Mammary epithelial cell (primary cell): ENCODE measurements at places on chromosomes 4 and X. TPM values are rescaled to one million over a fixed set of nuclear protein-coding genes. Genes with fewer than 3 reads are reported as not detected.
A peak's percentile ranks its signal among the peaks of the same experiment; 100 is the strongest.

DNA sequence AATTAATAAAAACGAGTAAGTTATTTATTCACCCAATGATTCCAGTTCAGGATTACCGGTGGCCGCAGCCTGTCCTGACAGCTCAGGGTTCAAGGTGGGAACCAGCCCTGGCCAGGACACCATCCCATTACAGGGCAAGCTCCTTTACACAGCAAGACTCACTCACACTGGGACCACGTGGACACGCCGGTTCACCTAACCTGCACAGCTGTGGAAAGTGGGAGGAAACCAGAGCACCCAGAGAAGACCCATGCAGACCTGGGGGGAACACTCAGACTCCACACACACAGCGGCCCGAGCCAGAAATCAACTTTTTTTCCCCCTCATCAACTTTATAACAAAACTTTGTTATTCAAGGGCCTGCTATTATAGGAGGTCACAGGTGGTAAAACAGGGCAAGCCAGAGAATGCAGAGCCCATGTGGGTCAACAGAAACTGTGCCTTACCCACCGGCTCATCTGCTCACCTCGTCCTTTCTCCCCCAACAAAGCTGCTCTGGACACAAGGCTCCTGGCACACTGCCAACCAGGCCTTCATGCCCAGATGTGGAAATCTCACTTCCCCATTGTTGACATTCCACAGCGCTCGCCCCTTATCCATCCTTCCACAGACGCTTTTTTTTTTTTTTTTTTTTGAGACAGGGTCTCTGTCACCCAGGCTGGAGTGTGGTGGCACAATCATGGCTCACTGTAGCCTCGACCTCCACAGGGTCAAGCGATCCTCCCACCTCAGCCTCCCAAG lies 8.0 kb upstream of the ODAPH start:
- no peak for DNase-seq

DNA sequence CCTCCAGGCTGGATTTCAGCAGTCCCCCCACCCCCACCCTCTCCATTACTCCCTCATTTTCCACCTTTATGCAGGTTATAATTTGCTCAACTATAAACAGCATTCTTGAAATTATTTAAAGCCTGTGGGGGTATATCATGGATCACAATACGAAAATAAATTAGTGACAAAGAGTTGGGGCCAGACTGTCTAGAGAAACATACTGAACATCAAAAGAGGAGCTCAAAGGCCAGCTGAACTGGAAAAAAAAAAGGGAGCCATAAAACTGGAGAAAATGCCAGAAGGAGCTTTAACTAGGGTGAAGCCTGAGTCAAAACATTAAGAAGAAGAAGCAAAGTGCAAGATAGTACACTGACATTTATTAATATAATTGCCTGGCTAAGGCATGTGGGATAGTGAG lies 137.8 kb downstream of the ANTXR2 start:
- DNase-seq, result no peak

DNA sequence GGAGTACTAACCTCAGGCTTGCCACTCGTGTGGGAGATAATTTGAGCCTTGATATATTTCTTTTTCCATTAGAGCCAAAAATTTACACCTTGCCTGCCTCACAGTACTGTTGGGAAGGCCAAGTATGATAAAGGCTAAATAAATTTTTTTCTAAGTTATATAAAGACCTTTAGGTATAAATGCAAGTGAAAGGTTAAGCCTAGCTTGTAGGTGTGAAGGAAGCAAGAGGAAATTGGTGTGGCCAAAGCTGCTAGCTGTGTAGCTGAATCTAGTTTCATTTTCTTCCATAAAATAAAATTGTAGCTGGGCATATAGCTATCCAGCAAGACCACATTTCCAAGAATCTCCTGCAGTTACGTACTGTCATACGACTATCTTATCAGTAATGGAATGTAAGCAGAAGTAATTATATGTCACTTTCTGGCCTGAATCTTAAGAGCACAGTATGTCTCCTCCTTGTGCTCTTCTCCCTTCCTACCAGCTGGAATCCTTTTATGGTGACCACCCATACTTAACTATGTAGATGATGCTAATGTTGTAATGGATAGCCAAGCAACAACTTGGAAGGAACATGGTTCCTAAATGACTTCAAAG lies 14.3 kb upstream of the GABRE start:
- DNase-seq, result no peak

DNA sequence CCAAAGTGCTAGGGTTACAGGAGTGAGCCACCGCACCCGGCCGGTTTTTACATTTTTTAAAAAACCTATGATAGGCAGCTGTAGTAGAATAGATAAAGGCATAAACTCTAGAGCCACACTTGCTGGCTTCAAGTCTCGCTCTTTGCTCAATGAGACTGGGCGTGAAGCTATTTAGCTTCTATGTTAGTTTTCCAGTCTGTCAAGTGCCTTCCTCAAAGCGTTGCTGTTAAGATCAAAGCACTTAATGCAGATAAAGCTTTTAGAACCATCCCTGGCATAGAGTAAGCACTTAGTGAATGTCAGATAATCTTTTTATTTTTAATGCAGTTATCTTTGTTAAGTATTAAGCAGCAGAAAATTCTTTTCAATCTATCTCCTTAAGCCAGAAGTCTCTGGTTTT lies 42.0 kb upstream of the BMPR1B start:
- DNase-seq, result no peak

DNA sequence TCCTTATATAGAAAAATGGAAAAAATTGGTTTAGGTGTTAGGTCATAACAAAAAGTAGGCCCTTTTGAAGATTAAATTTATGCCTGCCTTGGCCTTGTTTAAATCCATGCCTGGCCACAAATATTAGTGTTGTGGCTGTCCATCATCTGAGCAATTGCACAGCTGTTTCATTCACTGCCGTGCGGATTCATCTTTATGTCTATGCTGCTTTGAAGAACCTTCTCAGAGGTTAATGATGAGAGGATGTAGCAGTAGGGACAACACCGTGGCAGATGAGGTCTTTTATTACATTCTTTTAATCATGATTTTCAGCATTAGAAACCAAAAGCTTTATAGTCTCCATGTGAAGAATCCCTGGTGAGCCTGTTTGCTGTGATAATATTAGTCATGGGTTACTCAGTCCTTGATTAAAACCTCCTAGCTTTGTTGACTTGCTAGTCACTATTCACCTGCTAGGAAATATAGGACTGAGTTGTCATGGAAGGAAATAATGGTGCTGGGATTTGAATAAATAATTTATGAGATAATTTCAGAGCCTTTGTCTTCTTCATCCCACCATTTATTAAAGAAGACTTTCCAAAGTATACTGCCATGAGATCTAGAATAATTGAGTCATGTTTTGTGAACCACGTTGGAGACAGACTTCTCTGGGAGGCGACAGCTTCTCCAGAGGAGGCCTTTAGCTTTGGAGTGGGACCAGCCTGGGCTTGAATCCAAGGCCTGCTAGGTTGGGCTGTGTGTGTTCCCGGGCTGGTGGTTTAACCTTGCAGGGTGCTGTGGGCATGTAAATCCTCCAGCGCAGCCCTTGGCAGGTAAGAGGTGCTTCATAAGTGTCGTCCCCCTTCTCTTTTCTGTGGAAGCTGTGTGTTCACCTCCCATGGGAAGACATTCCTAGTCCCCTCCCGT lies 53.5 kb downstream of the PTTG2 start:
- DNase-seq, result peak; percentile 32

GRCh38 chrX:102727761-102728160 lies 7.2 kb downstream of the GPRASP3 start:
- DNase-seq, result no peak

GRCh38 chr4:120555058-120555457 lies 367.5 kb downstream of the PRDM5 start:
- no peak for DNase-seq

DNA sequence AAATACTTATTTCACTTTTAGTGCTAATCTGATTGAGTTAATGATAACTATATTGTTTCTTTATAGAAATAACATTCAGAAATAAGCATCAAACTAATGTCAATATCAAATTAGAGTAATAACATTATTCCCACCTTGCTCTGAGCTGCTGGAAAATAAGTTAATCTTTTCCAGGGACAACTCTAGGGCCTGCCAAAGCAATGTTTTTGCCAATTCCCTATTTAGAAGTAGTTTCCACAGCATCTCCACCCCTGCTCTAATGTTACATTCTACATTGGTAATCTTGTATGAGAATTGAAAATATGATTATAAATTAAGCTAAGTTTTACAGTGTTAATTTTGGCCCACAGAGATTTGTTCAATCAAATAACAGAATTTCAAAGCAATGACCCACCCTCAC lies 68.3 kb downstream of the REELD1 start:
- DNase-seq, result no peak

DNA sequence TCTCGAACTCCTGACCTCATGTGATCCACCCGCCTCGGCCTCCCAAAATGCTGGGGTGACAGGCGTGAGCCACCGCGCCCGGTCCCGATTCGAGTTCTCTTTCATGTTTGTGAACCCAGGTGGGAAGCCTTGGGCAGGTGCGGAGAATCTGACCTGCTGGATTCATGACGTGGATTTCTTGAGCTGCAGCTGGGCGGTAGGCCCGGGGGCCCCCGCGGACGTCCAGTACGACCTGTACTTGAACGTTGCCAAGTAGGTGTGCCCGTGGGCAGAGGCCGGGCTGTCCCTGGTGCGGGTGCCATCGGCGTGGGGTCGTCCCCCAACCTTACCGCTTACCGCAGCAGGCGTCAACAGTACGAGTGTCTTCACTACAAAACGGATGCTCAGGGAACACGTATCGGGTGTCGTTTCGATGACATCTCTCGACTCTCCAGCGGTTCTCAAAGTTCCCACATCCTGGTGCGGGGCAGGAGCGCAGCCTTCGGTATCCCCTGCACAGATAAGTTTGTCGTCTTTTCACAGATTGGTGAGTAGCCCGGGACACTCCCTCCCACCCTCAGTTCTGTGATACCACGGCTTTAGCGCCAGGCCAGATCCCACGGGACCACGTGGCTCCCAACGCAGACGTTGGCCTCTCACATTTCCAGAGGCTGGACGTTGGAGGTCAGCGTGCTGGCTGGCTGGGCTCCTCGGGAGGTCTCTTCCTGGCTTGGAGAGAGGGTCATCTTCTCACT lies 15.6 kb downstream of the IL3RA start:
- no peak for DNase-seq

GRCh38 chr4:83558680-83559079 lies 22.8 kb downstream of the GPAT3 start:
- no peak for DNase-seq

DNA sequence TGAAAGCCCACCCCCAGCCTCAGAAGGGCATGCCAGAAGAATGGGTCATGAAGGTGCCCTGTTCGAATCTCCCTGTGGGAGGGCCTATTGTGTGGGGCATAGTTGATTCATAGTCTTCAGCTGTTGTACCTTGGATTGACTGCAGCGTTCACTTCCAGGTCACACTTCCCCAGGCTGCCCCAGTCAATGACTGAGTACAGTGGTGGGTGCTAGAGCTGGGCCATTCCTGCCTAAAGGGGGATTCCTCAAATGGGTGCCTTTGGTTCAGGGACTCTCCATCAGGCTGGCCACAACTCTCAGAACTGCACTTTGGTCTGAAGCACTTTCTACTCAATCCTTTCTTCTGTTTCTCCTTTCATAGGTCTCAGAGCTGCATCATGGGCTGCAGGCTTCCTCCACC lies 35.0 kb upstream of the RASGEF1B start:
- DNase-seq, result no peak

DNA sequence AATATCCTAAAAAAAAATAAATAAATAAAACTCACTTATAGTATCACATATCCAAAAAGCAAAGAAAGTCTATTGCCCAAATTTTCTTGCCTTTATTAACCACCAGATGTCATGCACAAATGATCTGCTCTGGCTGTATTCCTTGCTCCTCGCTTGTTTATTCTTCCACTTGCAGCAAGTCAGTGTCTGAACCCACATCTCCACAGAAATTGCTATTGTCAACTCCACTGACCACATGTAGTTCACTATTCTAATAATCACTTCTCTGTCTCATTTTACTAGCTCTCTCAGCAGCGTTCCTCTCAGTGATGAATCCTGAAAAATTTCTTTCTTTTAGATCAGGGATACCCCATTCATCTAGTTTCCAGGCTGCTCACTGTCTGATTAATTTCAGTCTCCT lies 29.3 kb upstream of the CXXC4 start:
- DNase-seq, result no peak

DNA sequence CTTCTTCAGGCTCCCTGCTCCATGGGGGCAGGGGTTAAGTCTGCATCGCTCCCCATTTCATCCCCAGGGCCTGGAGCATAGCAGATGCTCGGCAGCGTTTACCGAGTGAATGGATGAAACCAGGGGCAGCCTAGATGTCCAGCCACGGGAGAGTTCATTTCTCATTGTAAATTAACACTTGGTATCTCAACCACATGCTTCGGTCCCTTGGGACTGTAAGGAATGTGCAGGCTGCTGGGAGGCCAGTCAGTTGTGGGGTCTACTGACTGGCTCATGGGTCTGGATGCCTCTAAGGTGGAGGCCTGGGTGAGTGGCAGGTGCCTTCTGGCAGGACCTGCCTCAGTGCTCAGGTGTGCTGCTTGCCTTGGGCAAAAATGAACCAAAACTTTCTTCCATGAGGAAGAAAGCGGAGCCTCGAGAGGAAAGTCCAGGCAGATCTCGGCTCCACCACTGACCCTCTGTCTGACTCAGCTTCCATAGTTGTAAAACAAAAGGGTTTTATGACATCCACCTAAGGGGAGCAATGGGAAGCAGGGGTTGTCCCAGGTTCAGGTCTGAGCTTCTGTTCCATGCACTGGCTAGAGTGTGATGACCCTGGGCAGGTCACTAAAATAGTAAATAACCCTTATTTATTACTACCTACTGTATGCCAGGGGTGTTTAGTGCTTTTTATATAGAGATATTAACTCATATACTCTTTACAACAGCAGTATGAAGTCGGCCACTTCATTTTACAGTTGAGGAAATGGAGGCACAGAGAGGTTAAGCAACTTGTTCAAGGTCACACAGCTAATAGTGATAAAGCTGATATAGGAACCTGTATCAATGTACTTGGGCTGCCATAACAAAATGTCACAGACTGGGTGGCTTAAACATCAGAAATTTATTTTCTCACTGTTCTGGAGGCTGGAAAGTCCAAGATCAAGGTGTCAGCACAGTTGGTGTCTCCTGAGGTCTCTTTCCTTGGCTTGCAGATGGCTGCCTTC lies 144.3 kb upstream of the STX18 start:
- DNase-seq, result no peak

DNA sequence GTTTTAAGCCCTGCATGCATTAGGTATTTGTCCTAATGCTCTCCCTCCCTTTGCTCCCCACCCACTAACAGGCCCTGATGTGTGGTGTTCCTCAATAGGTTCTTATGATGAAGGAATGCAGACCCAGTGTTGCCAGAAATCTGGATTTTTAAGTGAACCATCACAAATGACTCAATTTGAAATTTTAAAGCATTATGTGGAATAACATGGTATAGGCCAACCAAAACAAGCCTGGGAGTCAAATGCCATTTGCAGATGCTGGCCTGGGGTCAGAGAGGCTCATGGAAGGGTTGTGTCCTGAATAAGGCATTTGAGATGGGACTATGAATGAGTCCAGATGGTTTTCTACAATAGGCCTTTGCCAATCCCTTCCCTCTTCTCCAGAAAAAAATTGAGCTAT lies 179.6 kb downstream of the SHROOM3 start:
- no peak for DNase-seq

Gene DAPP1
- 14.5 TPM for total RNA-seq

Gene PNMA6F
- total RNA-seq, result not detected in 2 replicates

Gene CORIN
- total RNA-seq, result 0.19 TPM in 2 replicates

Gene IL1RAPL1
- total RNA-seq, result 0.17 TPM

Gene AMOT
- total RNA-seq, result 2.7 TPM

Gene ADAMTS3
- 2.5 TPM for total RNA-seq

Gene PNMA6A
- total RNA-seq, result under 0.01 TPM

Gene NRK
- total RNA-seq, result 1.5 TPM
